T1000 (cell line): ENCODE measurements at places on chromosomes 2 and 18.

DNA sequence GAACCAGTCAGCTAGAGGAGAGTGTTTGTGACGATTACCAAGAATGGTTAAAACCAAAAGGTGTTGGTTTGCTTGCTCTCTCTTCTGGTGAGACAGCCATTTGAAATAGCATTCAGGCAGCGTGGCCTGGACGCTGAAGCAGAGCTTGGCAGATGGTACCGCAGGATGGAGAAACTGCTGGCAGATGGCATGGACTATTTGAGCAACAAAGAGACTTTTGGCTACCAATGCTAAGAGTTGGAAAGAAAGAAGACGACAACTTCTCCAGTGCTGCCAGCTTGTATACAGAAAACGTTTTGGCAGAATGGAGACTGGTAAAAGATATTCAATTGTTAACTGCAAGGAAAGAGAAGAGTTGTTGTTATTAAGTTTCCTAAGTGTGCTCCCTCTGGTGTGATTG lies 315.0 kb downstream of the PARD3B start:
- DNase-seq, result no peak

GRCh38 chr2:45591073-45591472 lies 20.0 kb downstream of the SRBD1 start:
- no peak for DNase-seq

DNA sequence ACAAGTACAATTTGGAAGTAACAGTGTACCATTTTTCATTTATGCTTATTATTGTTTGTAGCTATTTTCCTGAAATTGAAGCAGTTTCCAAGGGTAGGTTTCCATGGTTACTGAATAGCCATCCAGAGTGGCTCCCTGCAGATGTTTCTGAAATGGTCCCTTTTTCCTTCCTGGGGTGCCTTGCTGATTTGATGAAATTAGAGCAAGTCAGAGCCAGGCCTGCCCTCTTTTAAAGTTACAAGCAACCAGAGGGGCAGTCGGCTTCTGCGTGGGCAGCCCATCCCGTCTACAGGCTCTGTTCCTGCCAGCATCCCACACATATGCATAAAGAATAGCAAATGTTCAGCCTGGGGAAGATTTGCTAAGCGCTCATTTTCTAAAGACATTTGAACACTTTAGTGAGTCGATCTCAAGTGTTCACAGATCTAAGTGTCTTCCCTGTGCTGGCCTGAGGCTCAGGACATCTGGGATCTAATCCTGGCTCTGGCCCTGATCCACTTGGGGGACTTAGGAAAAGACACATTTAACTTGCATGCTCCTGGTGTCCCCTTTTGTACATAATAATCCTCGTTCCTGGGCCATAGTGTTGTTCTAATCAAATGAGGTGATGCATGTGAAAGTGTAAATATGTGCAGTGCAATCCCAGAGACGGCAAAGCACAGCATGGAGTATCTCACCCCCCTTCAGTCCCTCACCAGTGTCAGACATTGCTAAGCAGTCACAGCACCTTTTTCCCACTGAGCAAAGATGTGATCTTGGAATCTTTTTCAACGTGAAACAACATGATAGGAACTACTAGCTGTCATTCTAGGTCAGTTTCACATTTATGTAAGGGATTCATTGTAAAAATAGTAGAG lies 92.2 kb downstream of the STPG4 start:
- no peak for DNase-seq

DNA sequence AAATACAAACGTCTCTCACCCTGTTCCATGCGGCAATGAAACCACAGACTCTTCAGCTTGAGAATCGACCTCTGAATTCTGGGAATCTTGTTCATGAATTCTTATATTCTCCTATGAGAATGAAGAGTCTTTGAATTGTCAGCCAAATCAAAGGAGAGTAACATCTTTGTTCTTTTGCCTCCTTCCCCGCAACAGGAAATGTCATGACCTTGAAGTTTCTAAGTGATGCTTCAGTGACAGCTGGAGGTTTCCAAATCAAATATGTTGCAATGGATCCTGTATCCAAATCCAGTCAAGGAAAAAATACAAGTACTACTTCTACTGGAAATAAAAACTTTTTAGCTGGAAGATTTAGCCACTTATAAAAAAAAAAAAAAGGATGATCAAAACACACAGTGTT lies 21.8 kb downstream of the TNFAIP6 start:
- no peak for DNase-seq

DNA sequence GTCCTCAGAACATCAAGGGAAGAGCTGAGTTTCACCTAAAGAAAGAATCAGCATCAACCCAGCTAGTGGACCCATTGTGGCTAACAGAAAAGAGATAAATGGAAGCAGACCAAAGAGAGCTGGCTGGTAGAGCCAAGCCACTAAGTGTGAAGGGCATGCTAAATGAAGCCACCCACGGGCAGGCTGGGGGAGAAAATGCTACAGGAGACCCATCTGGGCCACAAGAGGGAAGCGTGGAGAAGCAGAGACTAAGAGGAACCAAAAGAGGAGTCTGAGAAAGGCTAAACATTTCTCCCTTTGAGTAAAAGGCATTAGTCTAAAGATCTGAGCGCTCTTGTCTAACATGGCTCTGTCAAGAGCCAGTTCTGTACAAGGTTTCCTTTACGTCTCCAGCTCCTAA lies 15.8 kb downstream of the CWC22 start:
- no peak for DNase-seq

DNA sequence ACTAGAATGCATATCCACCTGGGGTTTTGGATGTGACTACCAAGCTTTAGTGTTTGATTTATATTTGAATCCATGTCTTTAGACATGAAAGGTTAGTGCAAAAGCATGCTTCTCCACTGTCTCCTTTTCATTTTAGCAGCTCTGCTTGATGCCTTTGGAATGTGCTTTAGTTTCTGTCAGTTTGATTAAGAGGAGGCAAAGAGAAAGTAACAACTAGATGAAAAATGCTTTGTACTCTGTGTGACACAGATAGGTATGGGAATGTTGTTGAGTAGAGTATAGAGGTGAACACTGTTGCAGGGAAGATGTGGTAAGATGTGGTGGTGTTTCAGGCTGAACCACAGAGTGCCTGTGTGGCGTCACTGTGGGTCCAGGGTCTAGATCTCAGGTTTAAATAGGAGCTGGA lies 19.8 kb downstream of the PIK3C3 start:
- DNase-seq, result no peak

DNA sequence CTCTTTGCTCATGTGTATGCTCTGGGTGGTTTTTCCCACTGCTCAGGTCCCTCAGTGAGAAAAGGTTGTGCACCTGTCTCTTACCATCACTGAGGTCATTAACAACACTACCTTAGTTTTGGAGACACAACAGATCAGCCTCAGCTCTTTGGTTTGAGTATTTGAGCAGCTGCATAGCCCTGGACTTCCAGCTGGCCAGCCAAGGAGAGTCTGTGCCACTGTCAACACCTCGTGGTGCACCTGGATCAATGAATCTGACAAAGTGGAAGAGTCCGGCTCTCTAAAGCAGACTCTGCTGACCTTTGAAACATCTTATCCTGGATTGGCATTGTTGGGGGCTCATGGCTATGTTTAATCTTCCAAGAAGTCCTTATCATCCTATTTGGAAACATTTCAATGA lies 30.0 kb downstream of the SERPINB8 start:
- DNase-seq, result no peak

DNA sequence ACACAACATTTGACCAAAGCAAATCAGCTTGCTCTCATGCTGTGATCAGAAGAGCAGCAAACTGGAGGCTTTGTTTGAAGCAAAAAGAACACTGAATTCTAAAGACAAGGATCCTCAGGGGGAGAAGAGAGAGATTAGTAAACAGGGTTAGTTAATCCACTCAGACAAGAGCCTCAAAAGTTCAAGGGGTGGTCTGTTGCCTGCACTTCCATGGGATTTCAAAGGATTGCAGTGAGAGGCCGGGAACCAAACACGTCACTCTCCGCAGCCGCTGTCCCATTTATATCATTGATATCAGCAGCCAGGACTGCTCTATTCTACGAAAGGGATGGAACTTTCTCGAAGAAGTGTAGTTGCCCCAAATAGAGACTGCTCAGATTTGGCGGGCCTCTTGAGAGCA lies 97.8 kb upstream of the SP3 start:
- no peak for DNase-seq

DNA sequence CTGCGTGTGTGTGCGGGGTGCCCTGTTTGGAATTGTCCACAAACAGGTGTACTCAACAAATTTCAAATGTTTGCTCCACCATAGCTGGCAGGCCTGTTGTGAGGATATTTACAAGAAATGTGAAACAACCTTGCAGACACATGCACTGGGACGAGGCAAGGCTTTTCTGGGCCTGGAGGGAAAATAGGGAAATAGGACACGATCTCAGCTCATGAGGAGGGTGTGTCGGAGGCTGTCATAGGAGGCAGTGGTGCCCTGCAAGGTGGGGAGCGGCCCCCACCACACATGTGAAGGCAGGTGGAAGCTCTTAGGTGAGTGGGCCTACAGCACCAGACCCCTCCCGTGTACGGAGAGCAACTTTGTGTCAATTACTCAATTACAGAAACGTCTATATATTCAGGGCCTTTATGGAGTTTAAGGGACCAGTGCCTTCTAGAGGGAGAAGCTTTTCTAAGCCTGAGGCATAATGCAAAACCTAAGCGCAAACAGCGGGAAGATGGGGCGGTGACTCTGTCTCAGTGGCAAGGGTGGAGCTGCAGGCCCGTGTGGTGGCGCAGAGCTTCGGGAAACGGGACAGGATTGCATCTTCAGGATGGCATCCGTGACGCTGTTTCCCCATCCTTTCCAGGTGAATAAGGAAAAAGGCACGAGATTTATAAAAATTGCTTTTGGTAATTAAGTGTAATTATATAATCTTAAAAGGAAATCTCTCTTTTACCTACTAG lies 48.0 kb downstream of the RNF144A start:
- DNase-seq, result no peak

GRCh38 chr2:85429213-85429923 lies 10.9 kb downstream of the SH2D6 start:
- DNase-seq, result no peak

- DNase-seq, result no peak
These were observed 54.9 kb downstream of the PRKRA start for GRCh38 chr2:178395941-178396570.

DNA sequence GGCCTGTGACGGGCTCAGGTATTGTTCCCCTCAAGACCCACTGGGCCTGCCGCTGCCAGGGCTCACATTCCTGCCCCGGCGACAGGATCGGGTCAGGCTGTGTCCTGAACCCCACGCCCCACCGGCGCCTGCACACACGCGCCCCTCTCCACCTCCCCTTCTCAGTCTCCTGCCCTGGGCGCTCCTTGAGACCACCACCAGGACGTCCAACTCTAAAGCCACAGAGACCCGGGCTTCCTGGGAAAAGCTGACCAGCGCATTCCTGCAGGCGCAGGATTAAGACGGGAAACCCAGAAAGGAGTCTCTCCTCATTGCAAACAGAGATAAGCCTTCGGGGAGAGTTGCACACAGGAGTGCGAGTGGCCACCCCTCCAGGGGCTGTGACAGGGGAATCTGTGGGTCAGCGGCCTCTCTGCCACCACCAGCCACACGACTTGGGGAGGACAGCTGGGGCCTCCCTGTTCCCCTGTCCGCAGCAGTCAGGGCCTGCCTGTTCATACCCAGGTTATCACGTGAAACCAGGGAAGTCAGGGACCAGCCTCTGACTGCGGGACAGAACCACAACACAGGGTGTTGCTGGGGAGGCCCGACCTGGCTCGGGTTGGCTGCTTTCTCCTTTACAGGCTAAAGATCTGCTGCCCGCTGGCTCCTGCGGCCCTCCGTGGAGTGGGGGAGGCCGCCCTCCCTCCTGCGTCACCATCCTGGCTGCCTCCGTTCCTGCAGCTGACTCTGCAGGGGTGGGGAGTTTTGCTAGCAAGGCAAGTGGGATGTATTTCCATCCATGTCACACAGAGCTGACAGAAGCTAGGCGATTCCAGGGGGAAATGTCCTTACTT lies 88.8 kb downstream of the ZCCHC2 start:
- DNase-seq, result no peak

GRCh38 chr2:241009191-241009590 lies 10.8 kb downstream of the SNED1 start:
- no peak for DNase-seq

GRCh38 chr2:128457006-128457604 lies 138.4 kb upstream of the HS6ST1 start:
- DNase-seq, result no peak

- no peak for DNase-seq
These were observed 196.4 kb upstream of the PXDN start for GRCh38 chr2:1940679-1941078.

DNA sequence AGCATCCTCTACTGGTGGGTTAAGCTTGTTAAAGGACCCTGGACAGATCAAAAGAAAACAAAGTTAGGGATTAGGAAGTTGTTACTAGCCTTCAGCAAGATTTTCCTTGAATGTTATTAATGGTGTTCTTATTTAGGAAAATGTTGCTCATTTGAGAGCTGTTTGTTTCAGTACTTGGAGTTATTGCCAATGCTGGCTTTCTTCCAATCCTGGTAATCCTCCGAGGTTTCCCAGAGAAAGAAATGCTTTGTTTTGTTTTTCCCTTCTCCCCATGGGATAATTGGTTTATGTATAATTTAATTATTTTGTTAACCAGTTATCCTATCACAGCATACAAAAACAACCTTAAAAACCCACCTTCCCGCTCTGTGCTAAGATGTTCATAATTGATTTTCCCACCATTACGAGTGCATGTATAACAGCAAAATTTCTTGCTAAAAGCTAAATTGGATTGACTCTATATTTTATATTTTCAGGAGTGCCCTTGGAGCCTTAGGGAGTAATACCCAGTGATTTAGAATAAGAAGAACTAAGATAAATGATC lies 79.8 kb downstream of the MGAT5 start:
- DNase-seq, result no peak

GRCh38 chr18:3872641-3873040 lies 422.7 kb downstream of the TGIF1 start:
- no peak for DNase-seq

DNA sequence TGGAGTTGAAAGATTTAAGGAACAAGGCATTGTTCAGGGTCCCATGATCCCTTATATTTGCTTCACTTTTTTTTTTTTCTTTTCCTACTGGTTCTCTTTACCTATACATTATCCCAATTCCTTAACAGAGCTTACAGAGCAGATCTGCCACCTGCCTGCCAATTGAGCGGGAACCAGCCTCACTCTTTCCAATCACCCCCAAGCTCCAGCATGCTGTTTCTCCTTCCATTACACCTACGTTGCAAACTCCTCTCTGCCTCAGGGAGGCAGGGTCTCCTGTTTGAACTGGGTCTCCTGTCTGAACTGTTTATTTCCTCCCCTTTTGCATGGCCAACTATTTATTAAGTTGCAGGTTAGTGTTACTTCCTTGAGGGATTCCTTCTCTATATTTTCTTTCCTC lies 77.2 kb upstream of the SLC38A11 start:
- DNase-seq, result no peak

DNA sequence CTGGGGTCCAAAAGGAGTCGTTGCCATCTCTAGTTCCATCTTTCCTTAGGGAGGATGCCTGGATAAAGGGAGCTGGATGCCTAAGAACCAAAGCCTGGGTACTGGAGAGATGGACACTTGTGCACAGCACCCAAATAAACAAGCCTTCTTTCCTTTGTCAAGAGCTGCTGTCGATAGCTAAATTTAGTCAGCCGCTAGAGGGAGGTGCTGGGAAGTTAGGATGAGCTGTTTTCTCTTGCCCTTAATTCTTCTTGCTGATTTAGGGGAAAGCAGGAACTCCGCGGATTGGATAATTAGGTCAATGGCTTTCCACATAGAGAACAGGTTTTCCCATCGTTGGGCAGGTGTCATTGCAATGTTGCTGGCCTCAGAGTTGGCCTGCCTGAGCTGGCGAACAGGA lies 30.9 kb upstream of the SERPINB12 start:
- DNase-seq, result no peak
